ENCODE measurements at places on chromosomes 11 and 22.

DNA sequence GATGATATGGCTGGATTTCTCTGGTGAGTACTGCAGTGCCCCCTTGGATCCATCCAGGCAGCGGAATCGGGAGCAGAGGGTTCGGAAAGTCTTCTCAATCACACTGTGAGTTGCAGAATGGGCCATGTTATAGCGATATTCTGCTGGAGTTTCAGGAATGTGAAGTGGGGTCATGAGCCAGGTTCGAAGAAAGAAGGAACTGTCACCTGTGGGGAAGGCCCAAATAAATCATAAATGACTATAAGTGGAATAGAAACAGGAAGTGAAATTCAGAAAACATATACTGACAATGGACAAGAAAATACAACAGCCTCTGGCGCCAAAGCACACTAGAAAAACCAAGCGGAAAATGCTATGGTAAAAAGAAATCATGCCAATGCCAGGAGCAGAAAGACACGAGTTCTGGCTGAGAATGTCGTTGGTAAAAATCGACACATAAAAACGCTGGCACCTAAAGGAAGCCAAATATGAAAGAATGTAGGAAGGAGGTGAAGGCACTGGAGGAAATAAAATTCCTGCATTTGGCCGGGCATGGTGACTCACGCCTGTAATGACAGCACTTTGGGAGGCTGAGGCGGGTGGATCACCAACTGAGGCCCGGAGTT lies 10.0 kb upstream of the AMBRA1 start:
- no peak for DNase-seq

DNA sequence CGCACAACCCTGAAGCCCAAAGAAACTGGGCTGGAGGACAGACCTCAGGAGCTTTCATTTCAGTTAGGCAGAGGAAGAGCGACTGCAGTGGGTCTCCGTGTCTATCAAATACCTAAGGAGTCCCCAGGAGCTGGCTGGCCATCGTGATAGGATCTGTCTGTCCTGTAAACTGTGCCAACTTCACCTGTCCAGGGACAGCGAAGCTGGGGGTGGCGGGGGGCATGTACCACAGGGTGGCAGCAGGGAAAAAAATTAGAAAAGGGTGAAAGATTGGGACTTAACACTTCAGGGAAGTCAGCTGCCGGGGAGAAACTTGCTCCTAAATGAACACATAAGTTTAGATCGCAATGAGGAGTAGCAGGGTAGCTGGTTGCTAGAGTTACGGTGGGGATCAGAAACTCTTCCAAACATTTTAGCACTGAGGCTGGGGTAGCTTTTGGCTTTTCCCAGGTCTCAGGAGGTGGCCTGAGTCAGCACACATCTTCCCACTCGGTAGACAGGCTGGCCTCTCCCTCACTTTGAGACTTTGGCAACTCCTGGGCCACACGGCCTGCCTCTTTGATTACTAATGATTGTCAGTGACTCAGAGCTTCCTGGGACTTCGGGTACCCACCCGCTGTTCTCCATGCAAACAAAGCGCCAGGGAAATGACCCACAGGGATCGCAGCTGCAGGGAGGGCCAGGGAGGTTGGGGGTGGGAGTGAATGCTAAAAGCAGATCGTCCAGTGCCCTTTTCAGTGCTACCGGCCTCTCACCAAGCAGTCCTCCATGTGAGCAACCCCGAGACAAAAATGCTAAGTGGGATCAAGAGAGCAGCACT lies 2.9 kb upstream of the MTFP1 start:
- DNase-seq = no peak

GRCh38 chr11:93340223-93340622 lies 9.7 kb downstream of the DEUP1 start:
- no peak for DNase-seq

GRCh38 chr11:2519862-2520735 lies 75.3 kb downstream of the KCNQ1 start:
- no peak for DNase-seq

- DNase-seq = no peak
Measured at GRCh38 chr11:81098471-81098870, 1635.2 kb downstream of the FAM181B start.

DNA sequence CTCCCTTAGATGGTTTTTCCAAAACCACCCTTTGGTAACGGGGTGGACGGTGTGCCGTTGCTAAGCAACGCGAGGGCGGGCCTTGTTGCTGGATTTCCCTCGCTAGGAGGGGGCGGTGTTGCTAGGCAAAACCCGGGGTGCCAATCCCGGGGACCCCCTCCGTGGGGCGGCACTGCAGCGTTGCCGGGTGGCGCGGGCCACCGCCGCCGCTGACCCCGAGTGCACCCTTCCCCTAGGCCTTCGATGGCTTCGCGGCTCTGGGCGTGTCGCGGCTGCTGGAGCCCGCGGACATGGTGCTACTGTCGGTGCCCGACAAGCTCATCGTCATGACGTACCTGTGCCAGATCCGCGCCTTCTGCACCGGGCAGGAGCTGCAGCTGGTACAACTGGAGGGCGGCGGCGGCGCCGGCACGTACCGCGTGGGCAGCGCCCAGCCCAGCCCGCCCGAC lies 8.9 kb downstream of the EHBP1L1 start:
- DNase-seq = no peak

DNA sequence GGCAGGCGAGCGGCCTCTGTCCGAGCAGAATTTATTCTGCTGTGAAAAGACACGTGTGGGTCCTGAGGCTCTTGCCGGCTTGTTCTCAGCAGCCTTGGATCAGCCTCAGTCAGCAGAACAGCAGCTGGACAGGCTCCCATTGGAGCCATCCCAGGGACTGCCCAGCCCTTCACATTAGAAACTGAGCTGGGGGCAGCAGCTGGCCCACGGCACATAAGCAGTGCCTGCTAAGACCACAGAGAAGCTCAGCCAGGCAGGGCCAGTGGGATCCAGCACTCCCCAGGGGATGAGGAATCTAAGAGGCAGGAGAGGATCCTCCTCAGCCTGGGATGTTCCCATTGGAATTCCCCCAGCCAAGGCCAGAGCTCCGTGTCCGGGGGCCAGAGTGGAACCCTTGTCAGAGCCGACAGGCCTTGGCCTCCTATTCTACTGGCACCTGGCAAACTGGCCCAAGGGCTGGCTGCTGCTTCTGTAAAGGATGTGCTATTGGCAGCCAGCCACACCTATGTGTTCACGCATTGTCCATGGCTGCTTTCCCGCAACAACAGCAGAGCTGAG lies 18.2 kb downstream of the RTN4R start:
- DNase-seq = no peak

GRCh38 chr22:44884968-44885805 lies 124.6 kb downstream of the PHF21B start:
- DNase-seq = no peak

DNA sequence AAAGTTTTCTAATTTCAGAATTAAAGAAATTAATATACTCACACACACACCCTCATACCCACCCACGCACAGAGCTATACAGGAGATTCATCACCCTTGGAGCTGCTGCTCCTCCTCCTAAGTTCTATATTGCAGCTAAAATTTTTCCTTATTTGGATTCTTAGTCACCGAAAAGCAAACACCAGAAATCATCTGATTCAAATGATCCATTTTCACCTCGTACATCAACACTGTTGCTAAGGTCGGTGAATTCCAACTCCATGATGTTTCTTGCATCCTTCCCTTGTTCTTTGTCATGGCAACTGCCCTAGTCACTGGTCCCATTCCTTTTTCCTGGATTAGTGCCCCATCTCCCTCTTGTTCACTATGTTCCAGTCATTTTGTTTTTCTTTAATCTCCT lies 286.2 kb downstream of the GRM5 start:
- no peak for DNase-seq

- no peak for DNase-seq
Measured at GRCh38 chr11:61480261-61480993, 28.1 kb upstream of the LRRC10B start.

GRCh38 chr11:4576880-4577279 lies 4.7 kb upstream of the OR52I2 start:
- no peak for DNase-seq

DNA sequence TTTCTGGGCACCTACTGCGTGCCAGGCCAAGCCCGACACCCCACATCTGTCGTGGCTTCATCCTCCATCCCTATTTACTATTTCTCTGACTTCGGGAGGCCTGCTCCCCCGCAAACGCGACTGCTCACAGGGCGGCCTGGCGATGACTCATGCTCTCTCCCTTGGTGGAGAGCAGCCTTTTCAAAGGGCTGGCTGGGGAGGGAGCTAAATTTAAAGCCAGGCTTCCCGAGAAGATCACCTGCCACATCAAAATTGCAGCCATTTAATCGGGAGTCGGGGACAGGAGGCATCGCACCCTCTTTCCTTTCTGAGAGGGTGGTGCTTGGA lies 24.9 kb upstream of the SHISAL1 start:
- no peak for DNase-seq

GRCh38 chr11:67054346-67054835 lies 2.3 kb upstream of the RHOD start:
- DNase-seq = no peak

DNA sequence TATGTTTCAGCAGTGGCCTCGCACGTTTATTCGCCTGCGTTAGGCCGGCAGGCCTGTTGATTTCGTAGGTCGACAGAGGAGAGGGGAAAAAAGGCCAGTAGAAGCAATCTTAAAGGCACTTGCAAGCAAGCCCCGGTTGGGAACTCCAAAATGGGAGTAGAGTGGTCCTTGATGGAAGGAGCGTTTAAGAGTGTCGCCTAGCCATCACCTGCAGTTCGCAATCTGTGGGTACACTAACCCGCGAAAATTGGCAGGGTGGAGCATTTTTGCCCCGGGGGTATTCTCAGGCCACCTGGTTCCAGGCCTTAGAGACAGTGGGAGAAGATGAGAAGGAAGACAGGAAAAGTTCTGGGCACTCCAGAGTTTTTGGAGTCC lies 1.1 kb downstream of the EWSR1 start:
- DNase-seq = no peak

GRCh38 chr11:60971520-60971919 lies at the start of gene CD6:
Gene CD6 (plus strand): TSS chr11:60971680. CDS start chr11:60971866, 186 bp downstream.
- no peak for DNase-seq

DNA sequence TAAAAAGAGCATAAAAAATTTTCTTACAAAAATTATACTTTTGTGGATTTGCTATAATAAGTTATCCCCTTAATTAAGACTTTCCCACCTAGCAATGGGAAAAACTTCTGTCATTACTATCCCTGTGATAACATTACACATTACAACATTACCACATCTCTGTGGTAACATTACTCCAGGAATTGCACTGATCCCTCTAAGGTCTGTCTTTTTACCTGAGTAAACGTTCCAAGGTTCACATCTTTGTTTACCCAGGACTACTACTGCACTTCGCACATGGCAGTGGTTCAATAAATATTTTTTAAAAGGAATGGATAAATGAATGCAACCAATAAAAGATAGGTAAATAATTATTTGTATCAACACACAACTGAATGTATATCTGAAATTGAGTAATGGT lies 92.4 kb upstream of the NOX4 start:
- no peak for DNase-seq

DNA sequence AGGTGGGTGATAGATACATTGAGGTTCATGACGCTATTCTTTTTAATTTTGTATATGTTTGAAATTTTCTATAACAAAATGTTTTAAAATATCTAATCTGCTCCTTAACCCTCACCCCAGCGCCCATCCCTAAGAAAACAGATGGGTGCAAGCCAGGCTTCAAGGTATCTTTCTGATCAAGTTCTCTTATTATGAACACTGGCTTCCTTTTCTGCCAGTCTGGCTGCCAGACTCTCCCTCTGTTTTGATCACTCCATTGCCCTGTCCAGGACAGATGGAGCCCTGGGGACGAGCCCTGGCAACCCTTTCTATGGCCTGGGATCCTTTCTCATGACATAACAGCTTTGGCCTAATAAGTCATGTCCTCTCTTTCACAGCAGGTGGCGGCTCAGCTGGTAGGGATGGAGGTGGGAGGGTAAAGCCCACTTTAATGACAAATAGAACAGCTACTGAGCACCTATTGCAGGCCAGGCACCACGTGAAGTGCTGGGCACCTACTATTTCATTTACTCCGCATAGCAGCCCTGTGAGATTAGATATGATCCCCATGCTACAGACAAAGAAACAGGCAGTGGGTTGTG lies 38.4 kb downstream of the DRD2 start:
- DNase-seq = no peak

- no peak for DNase-seq
Measured at GRCh38 chr11:64536396-64536941, 54.6 kb upstream of the SLC22A12 start.

DNA sequence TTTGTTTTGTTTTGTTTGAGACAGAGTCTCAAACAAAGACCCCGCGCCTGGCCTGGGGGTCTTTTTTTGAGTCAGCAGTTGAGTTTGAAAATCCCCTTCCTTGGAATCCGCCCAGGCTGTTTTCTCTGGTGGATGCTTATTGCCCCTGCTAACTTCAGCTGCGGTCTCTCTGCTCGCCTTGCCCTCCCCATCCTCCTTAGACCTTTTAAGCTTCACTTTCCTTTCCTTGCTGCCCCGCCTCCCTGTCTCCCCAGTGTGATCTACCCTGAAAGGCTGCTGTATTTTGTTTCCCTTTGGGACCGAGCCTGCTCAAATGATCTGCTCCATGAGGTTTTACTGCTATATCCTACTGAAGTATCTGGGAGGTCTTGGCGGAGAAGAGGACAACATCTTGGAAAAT lies 2.5 kb downstream of the USP18 start:
- DNase-seq = no peak

- no peak for DNase-seq
Measured at GRCh38 chr11:58999291-58999680, 60.0 kb downstream of the GLYATL1 start.

DNA sequence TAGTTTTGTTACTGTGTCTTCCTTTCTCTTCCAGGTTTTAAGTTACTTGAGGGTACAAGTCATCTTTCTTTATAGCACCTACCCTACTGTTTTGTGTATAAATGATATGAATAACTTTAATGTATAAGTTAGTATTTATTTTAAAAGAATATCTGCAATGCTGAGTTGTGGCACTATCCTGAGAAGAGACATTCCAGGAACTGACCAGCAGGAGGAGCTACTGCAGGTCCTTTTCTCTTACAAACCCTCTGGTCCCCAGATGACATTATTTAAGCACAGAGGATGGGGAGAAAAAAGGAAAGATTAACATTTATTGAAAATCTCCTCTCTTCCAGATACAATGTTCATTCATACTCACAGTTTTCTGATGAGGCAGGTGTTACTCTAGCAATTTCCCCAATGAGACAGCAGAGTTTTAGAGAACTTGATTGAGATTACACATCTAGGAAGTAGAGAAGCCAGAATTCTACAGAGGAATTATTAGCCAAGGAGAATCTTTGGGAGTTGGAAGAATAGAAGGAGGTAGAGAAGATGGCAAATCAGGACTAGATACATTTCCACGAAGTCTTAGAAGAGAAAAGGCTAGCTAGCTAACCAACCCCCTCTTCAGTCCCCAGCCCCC lies 541.2 kb upstream of the API5 start:
- no peak for DNase-seq

DNA sequence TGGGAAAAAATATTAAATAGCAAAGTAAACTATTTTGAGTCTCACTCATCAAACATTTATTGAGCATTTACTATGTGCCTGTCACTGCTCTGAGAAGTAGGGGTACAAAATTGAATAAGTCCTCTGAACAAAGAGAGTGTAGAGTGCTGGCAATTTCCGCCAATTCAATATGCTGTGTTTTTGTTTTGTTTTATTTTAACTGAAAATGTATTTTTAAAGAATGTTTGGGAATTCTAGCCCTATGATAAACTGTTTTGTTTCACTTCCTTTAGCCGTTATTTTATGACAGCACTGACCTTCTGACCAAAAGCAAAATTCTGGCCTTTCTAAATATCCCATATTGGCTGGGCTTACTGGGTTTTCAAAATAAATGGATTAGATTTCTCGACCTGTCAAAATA lies 64.7 kb upstream of the LMO2 start:
- no peak for DNase-seq
